ENCODE measurements at places on chromosomes 2 and 18.

DNA sequence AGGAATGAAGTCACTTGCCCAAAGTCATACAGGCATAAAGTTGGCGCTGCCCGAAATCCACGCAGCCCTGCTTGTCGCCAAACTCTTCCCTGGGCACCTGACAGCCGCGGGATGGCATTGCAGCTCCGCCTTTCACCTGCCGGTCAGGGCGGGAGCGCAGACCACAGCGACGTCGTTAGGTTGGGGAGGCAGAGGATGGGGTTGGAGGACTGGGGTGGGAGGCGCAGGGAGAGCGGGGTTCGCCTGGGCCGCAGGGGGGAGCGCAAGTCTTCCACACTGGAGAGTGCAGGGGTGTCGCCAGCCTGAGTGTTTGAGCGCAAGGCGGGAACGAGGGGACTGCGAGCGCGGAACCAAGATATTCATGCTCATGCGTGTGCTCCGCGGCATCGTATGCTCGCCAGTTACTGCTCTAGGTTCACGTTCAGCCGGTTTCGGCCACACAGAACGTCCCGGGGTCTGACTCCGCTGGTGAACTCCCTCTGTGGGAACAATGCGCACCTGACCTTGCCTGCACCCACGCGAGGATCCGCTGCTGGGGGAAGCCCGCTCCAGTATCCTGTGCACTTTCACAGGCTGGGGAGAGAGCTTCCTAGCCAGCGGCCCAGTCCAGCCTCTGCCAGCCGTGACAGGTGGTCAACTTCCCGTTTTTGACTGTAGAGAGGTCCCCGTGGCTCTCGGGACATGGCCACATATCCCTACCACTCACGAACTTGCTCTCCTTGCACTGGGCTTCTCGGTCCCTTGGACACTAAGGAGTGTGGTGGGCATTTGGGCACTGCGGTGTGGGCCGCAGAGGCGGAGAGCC is 767 bp upstream of the NPPC start:
- peak; percentile 66 for DNase-seq

- DNase-seq, result no peak
Measured at GRCh38 chr2:65668744-65669143, 236.3 kb upstream of the SPRED2 start.

- DNase-seq, result no peak
Measured at GRCh38 chr2:238864207-238865014, 16.5 kb downstream of the TWIST2 start.

- no peak for DNase-seq
Measured at GRCh38 chr18:48567388-48567787, 28.6 kb downstream of the CTIF start.

- no peak for DNase-seq
Measured at GRCh38 chr18:2002604-2003003, 568.7 kb downstream of the METTL4 start.

- no peak for DNase-seq
Measured at GRCh38 chr2:61419570-61419969, 51.3 kb downstream of the USP34 start.

DNA sequence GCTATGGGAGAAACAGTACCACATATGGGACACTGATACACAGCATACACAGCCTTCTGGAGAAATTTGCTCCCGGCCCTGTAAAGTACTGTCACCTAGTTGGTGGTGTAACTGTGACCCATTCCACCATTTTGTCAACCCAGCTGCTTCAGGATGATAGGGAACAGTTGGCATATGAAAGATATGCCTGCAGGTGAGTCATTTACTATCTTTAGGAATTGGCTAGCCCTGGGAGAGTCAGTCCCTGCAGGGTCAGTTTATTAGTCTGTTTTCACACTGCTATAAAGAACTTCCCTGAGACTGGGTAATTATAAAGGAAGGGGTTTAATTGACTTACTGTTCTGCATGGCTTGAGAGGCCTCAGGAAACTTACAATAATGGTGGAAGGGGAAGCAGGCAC is 30.0 kb upstream of the PTPRM start:
- DNase-seq, result no peak

GRCh38 chr2:106232638-106233349 is 38.7 kb upstream of the UXS1 start:
- no peak for DNase-seq

GRCh38 chr2:173999272-173999671 is 34.1 kb upstream of the SP3 start:
- no peak for DNase-seq

GRCh38 chr2:96739633-96740428 is at the start of gene LMAN2L:
Gene LMAN2L (minus strand): TSS chr2:96740064. CDS start chr2:96740040, 24 bp downstream.
- DNase-seq, result peak; percentile 89

GRCh38 chr18:37529863-37530262 is 35.7 kb downstream of the CELF4 start:
- no peak for DNase-seq

DNA sequence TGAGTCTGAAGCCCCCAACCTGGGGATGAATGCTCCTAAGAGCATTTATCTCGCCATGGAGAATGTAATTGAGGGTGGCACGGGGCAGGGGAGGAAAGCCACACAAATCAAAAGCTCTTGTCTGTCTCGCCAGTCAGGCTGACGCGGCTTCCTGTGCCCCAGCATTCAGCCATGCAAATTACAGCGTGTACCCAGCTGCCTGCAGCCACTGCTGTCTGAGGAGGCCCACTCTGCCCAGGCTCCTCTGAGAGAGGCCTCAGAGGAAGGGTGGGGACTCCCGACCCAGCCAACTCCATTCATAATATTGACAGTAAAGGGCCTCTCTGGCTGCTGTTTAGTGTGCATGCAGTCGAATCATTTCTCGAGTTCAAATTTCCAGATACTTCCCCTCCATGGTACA is 22.0 kb downstream of the SMAD7 start:
- peak; percentile 67 for DNase-seq
